Uterus (tissue), 4 donors: ENCODE measurements at places on chromosomes 5 and 9. TPM values are rescaled to one million over a fixed set of nuclear protein-coding genes. Genes with fewer than 3 reads are reported as not detected.

The ZNF300 gene
- total RNA-seq: 5.9 TPM

The CD74 gene
- 899 TPM for total RNA-seq

The OR2K2 gene
- not detected for total RNA-seq

The BAAT gene
- total RNA-seq: not detected

The NOXA1 gene
- 0.29 TPM for total RNA-seq

The CDH6 gene
- 5.6 TPM for total RNA-seq

The ADAMTS2 gene
- total RNA-seq: 38.9 TPM

The PPP3R2 gene
- 0.07 TPM for total RNA-seq

The IL5 gene
- not detected for total RNA-seq

The BARX1 gene
- 0.28 TPM for total RNA-seq

The DMRTA1 gene
- 11.0 TPM for total RNA-seq
